CD4-positive, alpha-beta T cell treated with Interleukin-2 at 100 ng/mL for 4 hours (primary cell): ENCODE measurements at places on chromosomes 2 and 18.
A peak's percentile ranks its signal among the peaks of the same experiment; 100 is the strongest.

GRCh38 chr2:231621051-231621879 lies 28.6 kb downstream of the TEX44 start:
- no peak for DNase-seq

DNA sequence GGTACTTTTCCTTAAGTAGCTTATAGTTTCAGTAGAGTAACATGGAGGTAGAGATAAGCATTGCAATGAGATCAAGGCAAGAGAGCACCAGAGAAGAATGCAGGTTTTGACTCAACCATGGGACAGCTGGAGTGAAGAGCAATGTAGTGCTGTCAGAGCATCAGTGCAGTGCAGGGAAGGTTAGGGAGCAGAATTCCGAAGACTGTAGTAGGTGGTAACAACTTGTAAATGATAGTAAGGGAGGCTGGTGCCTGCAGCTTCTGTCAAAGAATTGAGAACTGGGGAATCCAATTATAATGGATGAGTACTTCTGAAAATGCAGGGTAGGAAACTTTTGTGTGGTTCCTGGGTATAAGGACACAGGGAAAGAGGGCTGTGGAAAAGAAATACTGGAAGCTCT lies 183.2 kb downstream of the KCNS3 start:
- no peak for DNase-seq

- DNase-seq, result no peak
Observed at GRCh38 chr18:8283891-8284585, 325.2 kb upstream of the RAB12 start.

GRCh38 chr2:228469721-228470120 lies 288.2 kb upstream of the SPHKAP start:
- no peak for DNase-seq

DNA sequence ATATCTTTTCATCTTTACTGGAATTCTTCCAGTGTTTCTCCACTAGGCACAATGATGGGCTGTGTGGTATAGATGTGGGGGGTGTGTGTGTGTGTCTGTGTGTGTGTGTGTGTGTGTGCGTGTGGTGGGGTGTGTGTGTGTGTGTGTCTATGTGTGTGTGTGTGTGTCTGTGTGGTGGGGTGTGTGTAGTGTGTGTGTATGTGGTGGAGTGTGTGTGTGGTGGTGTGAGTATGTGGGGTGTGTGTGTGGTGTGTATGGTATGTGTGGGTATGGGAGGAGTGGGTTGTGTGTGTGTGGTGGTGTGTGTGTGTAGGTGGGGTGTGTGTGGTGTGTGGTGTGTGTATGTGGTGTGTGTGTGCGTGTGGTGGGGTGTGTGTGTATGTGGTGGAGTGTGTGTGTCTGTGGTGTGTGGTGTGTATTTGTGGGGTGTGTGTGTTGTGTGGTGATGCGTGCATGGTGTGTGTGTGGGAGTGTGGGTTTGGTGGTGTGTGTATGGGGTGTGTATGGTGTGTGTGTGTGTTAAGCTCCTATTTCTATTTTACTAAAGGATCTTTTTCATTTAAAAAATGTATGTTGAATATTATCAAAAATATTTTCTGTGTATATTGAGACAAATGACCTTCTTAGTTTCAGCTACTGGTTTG lies 84.2 kb downstream of the IRS1 start:
- no peak for DNase-seq

- DNase-seq, result no peak
Observed at GRCh38 chr18:59075923-59076322, 63.8 kb upstream of the SEC11C start.

GRCh38 chr2:229675569-229675968 lies 38.8 kb downstream of the DNER start:
- DNase-seq, result no peak

- DNase-seq, result no peak
Observed at GRCh38 chr18:63763831-63764600, 11.2 kb upstream of the SERPINB7 start.

DNA sequence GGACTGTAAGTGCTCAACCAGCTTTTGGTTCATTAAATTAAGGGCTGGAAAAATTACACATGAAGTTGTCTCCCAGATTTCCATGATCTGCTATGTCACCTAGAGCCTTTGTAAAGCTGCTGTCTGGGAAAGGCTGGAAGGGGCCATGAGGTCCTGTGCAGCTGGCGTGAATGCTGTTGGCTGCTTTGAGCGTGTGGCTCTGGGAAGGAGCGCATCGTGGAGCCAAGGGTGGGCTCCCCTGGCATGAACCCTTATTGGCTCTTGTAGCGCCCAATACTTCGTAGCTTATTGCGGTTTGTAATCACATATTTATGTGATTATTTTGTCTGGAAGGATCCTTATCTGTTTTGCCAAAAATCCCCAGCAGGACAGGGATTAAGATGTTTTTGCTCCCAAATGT lies 70.5 kb upstream of the LMAN1 start:
- DNase-seq, result no peak

GRCh38 chr2:30798536-30798991 lies 8.7 kb downstream of the CAPN13 start:
- DNase-seq, result no peak

DNA sequence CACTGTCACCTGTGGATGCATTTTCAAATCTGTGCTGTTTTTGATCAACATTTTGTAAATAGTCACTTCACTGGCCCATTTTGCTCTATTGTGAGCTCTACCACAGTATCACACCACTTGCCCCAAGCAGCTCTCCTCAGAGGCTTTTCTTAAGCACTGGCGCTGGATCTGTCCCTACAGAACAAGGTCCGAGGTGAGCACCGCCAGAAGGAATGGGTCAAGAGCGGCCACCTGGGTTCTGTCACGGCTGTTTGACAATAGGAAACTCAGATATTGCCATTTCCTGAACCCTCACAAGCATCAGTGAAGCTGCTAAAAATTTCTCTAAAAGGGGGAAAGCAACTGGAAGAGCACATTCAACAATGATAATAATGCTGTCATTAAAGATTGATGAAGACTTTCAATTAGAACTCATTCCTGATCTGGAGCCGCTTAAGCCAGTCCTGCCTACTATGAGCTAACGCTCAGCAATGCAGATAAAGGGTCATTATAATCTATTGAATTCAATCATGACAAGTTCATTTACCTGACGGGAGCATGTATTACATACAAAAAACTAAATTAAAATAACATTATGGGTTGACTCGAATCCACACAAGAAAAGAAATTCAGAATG lies 514.0 kb downstream of the GALR1 start:
- no peak for DNase-seq

GRCh38 chr2:229202646-229203045 lies 68.4 kb downstream of the PID1 start:
- no peak for DNase-seq

GRCh38 chr18:23953984-23954383 lies 60.6 kb upstream of the TTC39C start:
- DNase-seq, result no peak

- no peak for DNase-seq
Observed at GRCh38 chr2:134745023-134745422, 26.2 kb upstream of the TMEM163 start.

DNA sequence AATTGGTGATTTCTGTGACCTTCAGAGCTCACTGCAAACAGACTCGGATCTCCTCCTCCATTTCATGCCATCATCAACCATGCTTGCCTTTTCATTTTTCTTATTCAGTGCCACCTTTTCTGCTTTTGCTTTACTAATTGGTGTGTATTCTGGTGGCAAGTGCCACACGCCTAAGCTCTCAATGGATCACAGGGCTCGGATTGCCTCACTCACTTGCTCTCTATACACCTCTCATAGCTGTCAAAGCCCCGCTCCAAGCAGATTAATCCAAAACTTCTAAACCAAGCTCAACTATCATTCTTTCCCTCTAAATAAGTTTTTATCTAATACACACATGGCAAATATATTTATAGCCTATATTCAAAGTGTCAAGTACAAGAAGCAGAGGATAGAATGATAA lies 86.4 kb downstream of the PLEKHM3 start:
- DNase-seq, result no peak

GRCh38 chr2:46559261-46559660 lies 79.9 kb downstream of the TMEM247 start:
- no peak for DNase-seq

DNA sequence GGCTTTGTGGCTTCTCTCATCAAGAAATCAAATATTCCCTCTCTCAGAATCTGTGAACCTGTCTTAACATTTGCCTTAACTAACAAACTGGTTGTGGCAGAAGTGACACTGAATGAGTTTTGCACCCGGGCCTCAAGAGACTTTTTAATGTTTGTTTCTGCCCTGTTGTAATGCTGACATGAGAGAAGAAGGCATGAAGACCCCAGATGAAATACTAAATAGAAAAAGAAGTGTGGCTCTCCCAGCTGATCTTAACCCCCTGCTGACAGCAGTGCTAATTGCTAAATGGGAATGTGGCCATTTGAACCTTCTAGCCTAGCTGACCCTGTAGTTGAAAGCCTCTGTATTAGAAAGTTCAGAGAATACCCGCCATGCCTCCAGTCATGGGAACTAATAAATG lies 261.2 kb downstream of the CTNNA2 start:
- no peak for DNase-seq

DNA sequence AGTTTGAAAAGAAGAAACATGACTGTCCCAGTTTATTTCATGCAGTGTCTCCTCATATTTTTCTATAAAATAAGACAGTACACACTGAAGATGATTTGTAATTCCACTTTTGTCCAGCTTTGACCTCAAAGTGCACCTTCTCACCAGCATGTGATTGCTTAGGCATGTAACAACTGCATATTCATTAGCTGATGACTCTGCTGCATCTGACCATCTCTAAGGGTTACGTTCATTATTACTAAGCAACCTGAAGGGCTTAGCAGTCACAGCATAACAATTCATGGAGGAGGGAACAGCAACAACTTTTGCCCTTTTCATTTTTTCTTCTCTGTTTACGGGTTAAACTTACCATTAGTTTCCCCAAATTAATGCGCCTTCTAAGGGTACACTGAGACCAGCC lies 330.6 kb upstream of the PIK3C3 start:
- DNase-seq, result no peak

DNA sequence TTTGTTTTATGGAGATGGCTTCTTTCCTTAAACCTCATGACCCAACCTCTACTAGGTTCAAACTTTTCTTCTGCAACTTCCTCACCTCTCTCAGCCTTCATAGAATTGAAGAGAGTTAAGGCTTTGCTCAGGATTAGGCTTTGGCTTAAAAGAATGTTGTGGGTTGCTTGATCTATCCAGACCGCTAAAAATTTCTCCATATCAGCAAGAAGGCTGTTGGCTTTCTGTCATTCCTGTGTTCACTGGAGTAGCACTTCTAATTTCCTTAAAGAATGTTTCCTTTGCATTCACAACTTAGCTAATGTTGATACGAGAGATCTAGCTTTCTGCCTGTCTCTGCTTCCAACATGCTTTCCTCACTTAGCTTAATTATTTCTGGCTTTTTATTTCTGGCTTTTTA lies 58.1 kb upstream of the KYNU start:
- DNase-seq, result no peak

GRCh38 chr2:147026664-147027295 lies 818.0 kb upstream of the ACVR2A start:
- no peak for DNase-seq

DNA sequence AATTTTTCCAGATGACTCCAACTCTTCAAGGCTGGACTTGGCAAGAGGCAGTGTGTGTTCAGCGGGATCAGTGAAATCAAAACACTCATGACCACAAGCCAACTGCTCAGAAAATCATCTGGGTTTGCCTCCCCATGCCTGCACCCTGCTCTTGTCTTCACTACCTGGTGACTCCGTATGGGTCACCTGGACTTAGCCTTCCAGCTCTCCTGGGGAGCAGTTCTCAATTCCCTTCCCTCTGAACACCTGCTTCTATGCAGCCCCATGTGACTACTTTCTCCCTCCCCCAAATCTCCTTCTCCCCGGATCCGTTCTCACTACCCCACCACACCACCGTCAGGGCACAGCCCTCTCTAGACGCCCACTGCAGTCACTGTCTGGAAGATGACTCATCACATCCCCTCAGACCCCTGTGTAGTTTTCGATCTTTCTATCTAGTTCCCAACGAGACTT lies 130.2 kb upstream of the ID2 start:
- peak; percentile 33 for DNase-seq

DNA sequence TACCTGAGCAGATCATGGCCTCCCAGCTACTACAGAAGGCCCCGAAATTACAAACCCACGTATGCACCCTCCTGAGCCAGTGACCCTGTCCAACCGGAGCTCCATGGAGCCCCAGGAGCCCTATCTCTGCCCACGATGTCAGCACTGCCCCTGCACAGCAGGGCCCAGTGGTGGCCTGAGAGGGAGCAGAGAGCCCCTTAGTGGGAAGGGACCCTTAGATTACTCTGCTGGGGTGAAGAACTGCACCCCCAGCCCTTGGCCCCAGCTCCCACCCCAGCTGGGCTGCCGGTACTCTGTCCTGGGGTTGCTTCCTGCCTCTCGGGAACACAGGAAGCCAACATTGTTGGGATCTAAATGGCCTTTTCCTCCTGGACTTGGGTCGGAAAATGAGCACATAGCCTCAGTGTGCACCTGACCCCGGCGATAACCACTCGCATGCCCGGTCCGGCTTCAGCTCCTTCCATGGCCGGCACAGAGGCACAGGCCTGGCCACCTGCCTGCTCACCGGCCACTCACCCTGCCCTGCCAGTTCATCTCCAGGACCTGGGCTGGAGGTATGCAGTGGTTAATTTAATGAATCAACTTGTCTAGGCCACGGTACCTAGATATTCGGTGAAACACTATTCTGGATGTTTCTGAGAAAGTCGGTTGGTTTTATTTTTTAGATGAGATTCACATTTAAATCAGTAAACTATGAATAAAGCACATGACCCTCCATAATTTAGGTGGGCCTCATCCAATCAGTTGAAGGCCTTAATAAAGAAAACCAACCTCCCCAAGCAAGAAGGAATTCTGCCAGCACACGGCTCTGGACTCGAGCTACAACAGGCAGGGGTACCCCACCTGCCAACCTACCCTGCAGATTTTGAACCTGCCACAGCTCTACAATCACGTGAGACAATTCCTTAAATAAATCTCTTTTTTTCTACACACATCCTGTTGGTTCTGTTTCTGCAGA lies 19.2 kb downstream of the TNS1 start:
- no peak for DNase-seq
